Activated T-cell treated with anti-CD3 and anti-CD28 coated beads for 48 hours (primary cell): ENCODE measurements at places on chromosomes 12 and 14.

- no peak for DNase-seq
These were observed 37.2 kb downstream of the SLC35F4 start for GRCh38 chr14:57828713-57829112.

DNA sequence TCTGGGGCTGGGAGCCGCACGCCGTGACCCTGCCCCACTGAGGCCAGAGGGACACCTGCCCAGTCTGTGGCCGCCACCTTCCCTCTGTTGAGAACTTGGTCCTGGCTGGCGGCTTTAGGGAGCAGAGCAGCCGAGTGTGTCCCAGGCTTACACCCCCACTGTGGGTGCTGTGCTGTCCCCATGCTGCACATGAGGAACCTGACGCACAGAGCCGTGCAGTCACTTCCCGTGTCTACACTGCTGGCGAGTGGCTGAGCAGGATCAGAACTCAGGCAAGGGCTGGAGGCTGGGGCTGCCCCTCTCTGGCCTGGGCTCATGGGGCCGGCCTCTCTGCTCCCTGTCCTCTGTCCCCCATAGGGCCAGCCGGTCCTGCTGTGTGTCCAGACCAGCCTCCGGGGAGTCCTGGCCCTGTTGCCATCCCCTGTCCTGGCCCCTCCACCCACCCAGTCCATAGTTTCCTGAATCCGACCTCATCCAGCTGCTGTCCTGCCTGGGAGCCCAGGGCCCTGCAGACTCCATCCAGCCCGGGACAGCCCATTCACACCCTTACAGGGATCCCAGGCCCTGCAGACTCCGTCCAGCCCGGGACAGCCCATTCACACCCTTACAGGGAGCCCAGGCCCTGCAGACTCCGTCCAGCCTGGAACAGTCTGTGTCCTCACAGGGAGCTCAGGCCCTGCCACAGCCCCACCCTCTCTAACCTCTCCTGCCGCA lies 10.3 kb downstream of the FBRSL1 start:
- DNase-seq: no peak

DNA sequence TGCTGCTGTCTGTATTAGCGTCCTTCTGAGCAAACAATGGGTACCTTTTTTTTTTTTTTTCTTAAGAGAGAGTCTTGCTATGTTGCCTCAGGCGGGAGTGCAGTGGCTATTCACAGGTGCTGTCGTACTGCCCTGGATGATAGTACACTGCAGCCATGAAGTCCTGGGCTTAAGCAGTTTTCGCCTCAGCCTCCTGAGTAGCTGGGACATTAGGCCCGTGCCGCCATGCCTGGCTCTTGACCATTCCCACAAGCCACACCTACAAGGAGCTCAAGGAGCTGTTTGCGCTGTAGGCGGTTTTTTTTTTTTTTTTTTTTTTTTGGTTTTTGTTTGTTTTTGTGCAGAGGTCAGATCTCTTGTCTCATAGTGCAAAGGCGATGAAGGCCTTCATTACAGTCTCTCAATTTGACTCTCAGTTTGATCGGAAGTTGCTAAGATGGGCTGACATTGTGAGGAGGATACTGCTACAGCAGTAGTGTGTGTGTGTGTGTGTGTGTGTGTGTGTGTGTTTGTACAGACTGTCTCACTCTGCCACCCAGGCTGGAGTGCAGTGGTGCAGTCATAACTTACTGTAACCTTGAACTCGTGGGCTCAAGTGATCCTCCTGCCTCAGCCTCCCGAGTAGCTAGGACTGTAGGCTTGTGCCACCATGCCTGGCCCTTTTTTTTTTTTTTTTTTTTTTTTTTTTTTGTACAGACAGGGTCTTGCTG lies 34.2 kb downstream of the TRAF3 start:
- no peak for DNase-seq

- DNase-seq: no peak
These were observed 1.8 kb upstream of the CCDC198 start for GRCh38 chr14:57495416-57495815.

- no peak for DNase-seq
These were observed 269.4 kb upstream of the NOVA1 start for GRCh38 chr14:26867171-26867757.

DNA sequence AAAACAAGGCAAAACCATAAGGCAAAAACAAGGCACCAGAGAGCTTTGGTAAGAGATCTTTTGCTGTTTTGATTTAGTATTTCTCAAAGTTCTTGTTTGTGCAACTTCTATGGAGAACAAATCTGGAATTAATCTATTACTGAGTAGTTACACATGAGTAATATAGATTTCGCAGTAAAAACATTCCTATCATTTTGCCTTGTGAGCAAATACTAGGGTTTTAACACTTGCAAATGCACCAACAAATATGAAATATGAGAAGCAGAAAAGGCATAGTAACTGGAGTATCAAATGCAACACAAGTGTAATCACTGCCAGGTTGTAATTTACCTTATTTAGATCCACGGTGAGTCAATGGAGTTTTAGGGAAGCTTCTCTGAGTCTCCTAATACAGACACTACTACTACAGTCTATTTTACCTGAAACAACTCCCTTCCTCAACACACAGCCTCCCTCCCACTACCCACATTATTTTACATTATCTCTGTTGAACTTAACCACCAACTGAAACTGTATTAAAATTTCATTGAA lies 324.1 kb downstream of the FLRT2 start:
- no peak for DNase-seq

- DNase-seq: no peak
These were observed 2.1 kb downstream of the WNK1 start for GRCh38 chr12:754473-754820.

DNA sequence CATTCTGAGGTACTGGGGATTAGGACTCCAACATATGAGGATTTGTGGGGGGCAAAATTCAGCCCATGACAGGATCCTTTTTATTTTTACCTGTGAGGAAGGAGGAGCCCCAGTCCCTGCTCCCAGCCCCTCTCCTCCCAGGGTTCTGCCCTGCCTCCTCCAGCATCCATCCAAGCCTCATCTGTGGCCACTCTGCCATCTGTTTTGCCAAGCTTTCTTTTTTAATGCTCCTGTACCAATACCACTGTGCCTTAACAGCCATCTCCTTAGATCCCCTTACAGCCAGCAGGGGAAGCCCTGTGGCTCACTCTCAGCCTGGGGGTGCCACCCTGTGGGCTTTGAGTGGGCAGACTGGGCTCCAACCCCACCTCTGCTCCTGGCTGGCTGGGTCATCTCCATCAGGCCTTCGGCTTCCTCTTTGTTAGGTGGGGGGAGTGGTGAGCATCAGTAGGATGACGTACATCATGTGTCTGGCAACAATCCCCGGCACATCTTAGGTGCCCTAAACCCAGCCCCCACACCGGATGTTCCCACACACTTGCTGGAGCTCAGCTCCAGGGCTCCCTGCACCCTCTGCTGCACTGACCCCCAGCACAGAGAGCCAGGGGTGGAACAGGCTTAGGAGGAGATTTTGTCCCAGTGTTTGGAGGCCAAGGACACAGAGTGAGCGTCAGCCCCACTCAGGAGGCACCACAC lies 40.2 kb downstream of the CYP46A1 start:
- DNase-seq: no peak

DNA sequence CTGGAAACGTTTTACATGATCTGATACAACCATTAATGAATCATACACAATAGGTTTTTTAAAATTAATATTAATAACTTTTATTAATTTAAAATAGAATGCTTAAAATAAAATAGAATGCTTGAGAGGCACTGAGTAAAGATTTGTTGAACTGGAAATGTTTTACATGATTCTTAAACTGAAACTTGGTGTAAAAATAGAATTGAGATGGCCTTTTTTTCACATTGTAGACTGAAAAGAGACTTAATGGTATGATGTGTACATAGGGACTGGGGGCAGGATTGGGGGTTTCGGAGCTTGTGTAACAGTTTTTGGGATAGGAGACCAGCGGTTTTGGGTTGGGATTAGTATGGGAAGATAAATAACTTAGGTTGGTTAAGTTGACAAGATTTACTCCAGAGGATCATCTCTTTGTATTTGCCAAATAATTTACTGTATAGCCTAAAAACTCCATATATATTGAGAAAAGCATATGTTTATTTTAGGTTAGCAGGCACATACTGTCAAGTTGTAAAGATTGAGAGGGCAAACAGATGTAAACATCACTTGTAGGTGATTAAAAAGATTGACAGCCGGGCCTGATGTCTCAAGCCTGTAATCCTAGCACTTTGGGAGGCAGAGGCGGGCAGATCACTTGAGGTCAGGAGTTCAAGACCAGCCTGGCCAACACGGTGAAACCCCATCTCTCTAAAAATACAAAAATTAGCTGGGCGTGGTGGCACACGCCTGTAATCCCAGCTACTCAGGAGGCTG lies 2.0 kb upstream of the ZNF410 start:
- DNase-seq: no peak

DNA sequence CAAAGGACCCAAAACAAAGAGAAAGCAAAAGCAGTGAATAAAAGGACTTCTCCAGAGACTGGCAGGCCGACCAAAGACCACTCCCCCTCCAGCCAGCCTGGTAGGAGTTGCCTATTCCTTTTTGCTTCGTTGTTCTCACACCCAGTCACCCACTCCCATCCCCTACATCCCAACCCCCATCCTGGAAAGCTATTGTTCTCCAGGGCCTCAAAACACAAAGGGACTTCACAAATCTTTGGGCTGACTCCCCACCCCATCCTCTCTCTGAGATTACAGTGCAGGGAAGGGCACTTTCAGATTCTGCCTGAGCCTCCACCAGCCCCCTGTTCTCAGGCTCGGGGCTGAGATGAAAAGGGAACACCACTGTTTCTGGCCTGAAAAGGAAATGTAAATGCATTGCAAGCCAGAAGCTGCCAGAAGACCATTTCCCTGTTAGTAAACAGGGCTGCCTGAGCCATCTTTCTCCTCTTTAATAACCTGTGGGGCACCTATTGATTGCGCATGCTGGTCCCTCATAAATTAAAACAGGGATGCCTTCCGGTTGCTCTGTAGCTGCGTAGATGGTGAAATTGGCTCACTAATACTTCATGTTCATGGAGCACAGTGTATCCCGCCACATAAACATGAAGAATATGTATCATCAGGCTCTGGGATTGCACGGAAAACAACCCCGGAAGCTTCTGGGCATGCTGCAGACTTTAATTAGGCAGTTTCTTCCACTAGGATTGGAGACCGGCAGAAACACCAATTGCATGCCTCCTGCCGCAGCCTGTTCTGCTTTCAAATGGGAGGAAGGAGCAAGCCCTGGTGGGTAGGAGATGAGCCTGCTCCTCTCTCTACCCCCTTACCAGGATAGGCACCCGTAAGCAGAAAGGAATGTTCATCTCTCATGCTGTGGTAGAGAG lies 130.3 kb upstream of the FUT8 start:
- no peak for DNase-seq

- no peak for DNase-seq
These were observed 29.8 kb downstream of the FIGNL2 start for GRCh38 chr12:51818566-51819300.

DNA sequence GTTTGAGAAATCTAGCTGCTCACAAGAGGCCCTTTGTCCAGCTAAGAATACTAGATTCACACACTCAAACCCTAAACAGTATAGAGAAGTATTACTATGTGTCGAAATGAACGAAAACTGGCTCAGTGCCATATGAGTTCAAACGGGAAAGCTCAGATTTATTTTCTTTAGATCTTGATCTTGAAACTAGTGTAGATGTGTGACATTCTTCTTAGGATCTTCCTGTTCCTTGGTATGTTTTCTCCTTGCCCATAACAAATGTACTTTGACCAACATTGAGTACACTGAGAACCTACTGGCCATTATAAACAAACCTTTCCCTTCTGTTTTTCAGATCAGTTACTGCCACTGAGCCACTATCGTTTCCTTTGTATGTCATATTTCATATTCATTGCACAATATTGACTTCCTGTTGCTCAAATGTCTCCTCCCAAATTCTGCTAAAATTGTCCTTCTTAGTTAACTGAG lies 21.3 kb downstream of the MYBPC1 start:
- DNase-seq: no peak
